M059J (cell line): ENCODE measurements at places on chromosomes 6 and 20. TPM values are rescaled to one million over a fixed set of nuclear protein-coding genes. Genes with fewer than 3 reads are reported as not detected.

GRCh38 chr6:49556429-49556837, 6.0 kb downstream of the C6orf141 start:
- DNase-seq, result peak; percentile 94

GRCh38 chr6:10559522-10560152, 38.5 kb downstream of the GCNT2 start:
- no peak for DNase-seq

DNA sequence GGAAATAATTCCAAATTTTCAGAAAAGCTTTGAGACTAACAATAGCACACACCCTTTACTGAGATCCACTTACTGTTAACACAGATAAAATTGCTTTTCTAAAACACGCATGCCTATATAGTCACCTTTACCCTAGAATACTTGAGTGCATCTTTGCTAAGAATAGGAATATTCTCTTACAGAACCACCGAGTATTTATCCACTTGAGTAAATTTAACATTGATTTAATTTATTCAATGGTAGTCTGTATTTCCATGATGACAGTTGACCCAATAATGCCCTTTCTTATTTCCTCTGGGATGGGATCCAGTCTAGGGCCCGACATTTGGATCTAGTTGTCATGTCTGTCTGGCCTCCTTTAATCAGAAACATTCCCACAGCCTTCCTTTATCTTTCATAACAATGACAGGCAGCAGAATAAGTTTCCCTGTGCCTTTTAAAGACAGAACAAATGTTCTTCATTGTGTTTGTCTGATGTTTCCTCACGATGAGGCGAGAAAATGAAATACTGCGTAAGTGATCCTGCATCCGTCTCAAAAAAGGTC, 56.6 kb upstream of the ERVFRD-1 start:
- no peak for DNase-seq

GRCh38 chr20:49540687-49541435, 27.1 kb downstream of the PTGIS start:
- no peak for DNase-seq

DNA sequence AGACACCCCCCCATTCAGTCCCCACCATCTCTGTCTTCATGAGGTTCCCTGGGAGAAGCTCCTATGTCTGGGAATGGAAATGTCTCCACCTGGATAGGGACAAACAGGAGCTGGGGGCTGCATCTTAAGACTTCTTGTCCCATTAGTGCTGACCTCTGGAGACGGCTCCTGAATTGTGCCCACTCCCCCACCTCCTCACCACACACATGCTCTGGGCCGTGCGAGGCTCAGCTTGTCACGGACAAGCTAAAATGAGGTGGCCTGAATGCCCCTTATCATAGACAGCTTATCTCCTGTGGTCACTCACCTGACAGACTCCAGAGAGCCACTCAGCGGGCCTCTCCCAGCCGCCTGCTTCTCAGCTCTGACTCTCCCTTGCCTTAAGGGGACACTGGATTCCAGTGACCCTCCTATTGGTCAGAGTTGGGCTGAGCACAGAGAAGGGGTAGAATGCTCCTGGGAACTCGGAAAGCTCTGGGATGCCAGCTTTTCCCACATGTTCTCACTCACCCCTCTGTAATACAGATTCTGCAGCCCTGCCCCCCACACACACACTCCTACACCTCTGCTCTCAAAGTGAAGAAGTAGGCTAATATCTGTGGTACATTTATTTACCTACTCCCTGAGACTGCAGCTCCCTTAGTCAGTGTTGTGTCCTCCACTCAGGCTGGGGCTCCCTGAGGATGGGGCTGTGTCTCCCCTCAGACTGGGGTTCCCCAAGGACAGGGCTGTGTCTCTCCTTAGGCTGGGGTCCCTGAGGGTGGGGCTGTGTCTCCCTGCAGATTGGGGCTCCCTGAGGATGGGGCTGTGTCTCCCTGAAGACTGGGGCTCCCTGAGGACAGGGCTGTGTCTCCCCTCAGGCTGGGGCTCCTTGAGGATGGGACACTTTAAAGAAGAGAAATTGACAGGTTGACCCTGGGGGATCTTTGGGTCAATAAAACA, 167.5 kb downstream of the VEGFA start:
- no peak for DNase-seq

- DNase-seq, result peak; percentile 78
Observed at GRCh38 chr6:11460001-11460668, 77.4 kb upstream of the TMEM170B start.

GRCh38 chr6:113495521-113495920, 361.6 kb upstream of the MARCKS start:
- DNase-seq, result peak; percentile 77

DNA sequence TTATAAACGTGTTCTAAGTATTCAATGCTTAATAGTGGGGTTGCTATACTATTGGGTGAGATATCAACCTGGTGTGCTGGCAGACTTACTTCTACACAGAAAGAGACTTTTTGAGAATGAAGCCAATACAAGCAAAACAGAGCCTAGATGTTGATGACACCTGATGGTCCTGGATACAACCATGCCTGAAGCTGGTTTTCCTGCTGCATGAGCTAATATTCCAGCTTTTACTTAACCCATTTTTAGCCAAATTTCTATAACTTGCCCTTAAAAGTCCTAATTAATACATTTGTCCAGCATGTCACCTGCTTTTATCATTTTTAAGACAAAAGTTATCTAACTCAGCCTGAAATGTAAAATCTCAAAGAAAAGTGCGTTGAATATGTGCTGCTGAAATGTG, 86.2 kb downstream of the PFDN4 start:
- DNase-seq, result no peak

- DNase-seq, result no peak
Observed at GRCh38 chr20:54573838-54574237, 98.4 kb downstream of the DOK5 start.

DNA sequence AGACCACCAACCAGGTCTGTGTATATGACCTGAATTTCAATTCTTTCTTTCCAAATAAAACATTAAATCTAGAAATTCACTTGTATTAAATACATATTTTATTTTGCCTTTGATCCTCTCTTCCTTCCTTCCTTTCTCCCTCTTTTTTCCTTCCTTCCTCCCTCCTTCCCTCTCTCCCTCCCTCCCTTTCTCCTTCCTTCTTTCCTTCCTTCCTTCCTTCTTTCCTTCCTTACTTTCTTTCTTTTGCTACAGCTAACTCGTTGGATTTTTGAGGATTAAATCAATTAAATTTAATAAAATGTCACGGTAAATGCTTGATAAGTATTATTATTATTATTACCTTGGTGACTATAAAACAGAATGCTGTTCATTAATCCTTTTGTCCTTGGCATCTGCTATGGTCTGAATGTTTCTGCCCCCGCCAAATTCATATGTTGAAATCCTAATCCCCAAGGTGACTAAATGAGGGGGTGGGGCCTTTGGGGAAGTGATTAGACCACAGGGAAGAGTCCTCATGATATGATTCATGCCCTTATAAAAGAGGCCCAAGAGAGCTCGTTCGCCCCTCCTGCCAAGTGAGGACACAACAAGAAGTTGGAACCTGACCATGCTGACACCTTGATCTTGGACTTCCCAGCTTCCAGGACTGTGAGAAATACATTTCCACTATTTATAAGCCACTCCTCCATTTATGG, 67.6 kb upstream of the BTBD3 start:
- DNase-seq, result peak; percentile 99

Gene MAS1
- not detected in 2 replicates for total RNA-seq

Gene TRAPPC3L
- 0.27 TPM in 1 of 2 replicates, not detected in the other for total RNA-seq

Gene DTD1
- 94.2 and 102 TPM in 2 replicates for total RNA-seq

Gene FAM120B
- total RNA-seq, result 6.9 and 16.1 TPM in 2 replicates

Gene SLC22A1
- total RNA-seq, result 0.05 TPM in 1 of 2 replicates, not detected in the other

Gene PBOV1
- total RNA-seq, result not detected in 2 replicates

Gene PMEPA1
- 7.5 and 14.6 TPM in 2 replicates for total RNA-seq

Gene TEAD3
- total RNA-seq, result 14.9 and 19.1 TPM in 2 replicates

Gene NKAPL
- not detected in 2 replicates for total RNA-seq
